ENCODE measurements at places on chromosomes 6 and 20.

DNA sequence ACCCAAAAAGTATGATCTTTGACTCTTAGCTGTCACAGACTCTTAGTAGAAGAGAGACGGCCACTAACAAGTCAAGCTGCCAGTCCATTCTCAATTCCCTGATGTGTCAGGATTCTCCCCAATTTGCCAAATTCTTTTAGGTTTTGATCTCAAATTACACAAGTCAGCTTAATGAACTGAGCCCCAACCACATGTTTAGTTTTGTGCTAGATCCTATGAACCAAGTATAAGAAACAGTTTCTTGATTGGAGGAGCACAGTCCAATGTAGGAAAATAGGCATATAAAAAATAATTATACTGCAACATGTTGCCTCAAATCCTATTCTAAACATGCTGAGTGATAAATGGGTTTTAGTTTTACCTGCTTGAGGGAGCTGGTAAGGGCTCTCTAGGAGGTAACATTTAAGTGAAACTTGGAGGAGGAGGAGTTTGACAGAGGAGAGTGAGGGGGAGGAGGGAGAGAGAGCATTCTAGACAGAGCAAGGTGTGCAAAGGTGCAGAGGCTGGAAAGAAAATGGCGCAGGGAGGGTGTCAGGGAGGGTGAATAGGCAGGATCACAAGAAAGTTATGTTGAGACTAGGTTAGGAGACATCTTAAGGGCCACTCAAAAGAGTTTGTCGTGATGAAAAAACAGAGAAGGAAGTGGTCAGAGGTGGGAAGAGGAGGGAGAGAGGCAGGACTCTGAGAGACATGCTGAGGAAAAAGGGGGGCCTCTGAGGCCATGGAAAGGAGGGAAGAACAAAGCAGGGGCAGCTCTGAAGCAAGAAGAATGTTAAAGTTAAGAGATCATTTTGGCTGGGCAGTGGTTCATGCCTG lies 22.8 kb upstream of the FAM83C start:
- DNase-seq, result no peak

- no peak for DNase-seq
These were observed 66.9 kb downstream of the PHACTR2 start for GRCh38 chr6:143744551-143745165.

- DNase-seq, result no peak
These were observed 46.7 kb downstream of the TIAM2 start for GRCh38 chr6:155041741-155042279.

DNA sequence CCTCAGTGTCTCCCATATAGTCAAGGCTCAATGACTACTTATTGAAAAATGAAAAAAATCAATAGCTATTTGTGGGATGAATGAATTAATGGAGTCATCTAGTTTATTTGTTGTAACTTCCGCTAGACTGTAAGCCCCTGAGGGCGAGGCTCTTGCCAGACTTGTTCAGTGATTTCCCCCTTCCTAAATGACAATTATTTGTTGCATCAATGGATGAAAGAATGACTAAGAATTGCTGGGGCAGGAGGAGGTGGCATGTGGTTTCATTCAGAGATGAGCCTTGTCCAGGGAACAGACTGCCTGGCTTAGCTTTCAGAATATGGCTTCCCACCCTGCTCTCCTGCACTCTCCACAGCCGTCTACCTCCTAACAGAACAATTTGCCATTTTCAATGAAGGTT lies 1.1 kb upstream of the PRELID3B start:
- peak; percentile 39 for DNase-seq

DNA sequence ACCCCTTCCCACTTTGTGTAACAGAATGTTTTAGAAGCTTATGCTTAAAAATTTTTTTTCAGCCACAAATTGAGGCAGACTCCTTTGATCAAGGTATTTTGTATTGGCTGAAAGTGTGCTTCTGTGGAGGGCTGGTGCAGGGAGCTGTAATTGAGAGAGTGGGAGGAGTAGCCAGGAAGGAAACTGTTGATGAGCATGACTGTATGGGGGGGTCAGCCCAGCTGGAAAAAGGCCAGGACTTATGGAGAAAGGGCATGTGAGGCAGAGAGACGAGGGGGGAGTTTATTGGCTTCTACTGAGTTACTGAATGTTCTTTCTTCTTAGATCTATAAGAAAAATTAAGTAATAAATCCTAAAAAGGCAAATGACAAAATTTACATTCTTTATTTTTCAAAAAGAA lies 13.4 kb downstream of the RFPL4B start:
- DNase-seq, result no peak

- no peak for DNase-seq
These were observed 188.3 kb downstream of the SASH1 start for GRCh38 chr6:148530976-148531375.

- DNase-seq, result no peak
These were observed 25.5 kb upstream of the PXDC1 start for GRCh38 chr6:3776881-3777507.

GRCh38 chr20:25222461-25223178 lies 25.3 kb upstream of the PYGB start:
- DNase-seq, result no peak

DNA sequence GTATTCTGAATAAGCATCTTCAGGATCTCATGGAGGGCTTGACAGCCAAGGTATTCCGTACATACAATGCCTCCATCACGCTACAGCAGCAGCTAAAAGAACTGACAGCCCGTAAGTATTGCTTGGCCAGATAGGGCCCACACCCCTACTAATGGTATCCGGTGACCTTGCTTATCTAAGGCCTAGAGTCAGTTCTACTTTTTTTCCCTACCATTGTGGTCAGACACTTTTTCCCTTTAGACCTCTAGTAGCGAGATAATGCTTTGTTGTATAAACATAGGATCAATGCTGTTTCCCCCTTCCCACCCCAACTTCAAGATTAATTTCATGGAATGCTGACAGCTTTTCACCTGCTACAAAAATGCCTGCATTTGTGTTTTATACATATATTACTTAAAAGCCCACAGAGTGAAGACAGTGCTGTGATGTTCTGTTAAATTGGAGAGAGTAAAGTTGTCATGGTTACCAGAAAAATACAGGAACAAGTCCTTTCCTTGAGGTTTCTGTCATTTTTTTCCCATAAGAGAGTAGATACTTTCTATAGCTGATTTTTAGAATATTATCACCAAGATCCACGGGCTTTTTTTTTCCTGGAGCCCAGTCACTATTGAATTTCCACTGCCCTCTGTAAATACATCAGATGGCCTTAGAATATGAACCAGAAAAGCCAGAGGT lies 20.9 kb upstream of the PLCG1 start:
- DNase-seq, result no peak

GRCh38 chr6:139152088-139152891 lies 17.4 kb downstream of the HECA start:
- no peak for DNase-seq

GRCh38 chr6:109678240-109678639 lies 12.8 kb downstream of the AK9 start:
- DNase-seq, result no peak

DNA sequence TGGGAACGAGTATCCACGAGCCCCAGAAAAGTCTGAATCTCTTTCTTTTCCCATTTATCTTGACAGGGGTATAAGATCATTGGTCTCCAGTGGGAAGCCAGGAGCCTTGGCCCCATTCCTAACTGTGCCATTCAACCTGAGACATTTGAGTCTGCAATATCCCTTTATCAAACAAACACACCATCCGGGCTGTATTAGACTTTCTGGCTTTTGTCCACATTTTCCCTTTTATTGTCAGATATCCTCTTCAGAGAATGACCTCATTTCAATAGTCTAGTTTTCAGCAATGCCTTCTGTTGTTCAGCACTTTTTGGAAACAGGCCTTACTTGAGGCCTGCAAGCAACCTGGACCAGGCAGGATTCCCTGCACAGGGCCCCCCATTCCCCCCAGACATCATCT lies 15.7 kb downstream of the BPIFA1 start:
- DNase-seq, result no peak

GRCh38 chr6:113505084-113505699 lies 352.0 kb upstream of the MARCKS start:
- no peak for DNase-seq

- DNase-seq, result no peak
These were observed 114.3 kb upstream of the TMEM181 start for GRCh38 chr6:158445426-158446085.

GRCh38 chr6:109019911-109020310 lies 74.7 kb downstream of the SESN1 start:
- no peak for DNase-seq

DNA sequence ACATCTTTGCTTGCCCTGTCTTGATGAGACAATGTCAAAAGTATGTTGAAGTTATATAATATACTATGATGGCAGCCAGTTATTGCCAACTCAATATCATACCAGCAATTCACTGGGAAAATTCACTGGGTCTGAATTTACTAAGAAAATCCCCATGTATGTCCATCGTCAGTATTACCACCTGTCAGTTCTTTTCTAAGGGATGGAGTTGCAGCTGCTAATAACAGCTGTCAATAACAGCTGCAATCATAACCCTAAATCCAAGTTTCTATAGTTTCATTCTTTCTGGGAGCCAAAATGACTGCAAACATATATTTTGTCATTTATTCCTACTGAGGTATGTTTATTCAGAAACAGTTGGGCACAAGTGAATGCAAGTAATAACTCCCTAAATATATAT lies 132.6 kb upstream of the RIN2 start:
- DNase-seq, result no peak

GRCh38 chr20:59648466-59649070 lies 44.2 kb downstream of the PHACTR3 start:
- no peak for DNase-seq

- DNase-seq, result no peak
These were observed 257.8 kb upstream of the KCNQ5 start for GRCh38 chr6:72363844-72364740.

DNA sequence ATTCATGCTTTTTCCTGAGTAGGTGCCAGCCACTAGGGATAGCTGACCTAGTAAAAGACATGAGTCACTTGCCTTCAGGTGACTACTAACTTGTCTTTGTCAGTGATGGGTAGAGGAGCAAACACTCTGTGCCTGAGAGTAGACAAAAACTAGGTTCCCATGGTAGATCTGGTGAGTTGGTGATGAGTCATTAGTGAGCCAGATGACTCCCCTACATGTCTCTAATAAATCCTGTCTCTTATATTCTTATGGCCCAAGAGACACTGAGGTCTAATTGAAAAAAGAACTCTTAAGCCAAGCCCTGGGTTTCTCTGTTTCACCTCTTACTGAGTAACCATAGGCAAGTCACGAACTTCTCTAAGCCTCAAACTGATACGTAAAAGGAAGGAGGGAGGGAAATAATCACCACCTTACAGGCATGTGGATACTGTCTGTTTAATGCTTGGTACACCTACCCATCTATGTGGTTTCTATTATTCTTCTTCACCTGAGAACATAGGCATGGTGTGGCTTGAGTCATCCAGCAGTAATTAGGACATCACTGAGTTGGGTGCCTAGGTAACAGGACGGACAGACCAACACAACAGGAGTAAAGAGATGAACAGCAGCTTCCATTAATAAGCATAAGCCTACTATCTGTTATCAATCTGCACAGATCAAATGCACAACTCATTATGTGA lies 20.3 kb downstream of the TTPAL start:
- DNase-seq, result no peak

DNA sequence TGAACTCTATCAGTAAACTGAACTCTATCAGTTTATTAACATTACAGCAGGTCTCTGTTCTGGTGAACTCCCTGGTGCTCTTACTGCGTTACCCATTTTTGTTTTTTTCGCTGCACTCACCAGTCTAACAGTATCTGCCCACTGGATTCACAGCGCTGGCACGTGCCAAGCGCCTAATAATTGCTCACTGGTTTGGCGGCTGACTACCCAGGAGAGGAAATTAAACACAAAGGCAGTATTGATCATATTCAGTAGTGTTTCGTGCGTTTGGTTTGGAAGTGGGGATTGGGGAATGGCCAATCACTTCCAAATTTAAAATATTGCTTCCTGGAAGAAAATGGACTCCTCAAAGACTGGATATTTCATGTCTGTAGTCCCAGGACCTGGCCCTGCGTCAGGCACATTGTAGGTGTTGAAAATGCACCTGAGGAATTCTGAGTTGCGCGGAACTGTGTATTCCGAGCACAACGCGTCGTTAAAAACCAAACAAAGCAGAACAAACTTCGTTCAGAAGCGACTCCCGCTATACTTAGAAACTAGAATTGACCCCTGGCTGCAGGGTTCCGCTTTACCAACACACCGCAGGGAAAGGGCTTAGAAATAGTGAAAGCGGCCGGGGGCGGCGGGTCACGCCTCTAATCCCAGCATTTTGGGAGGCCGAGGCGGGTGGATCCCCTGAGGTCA lies 1.1 kb upstream of the RPS12 start:
- DNase-seq, result peak; percentile 71

DNA sequence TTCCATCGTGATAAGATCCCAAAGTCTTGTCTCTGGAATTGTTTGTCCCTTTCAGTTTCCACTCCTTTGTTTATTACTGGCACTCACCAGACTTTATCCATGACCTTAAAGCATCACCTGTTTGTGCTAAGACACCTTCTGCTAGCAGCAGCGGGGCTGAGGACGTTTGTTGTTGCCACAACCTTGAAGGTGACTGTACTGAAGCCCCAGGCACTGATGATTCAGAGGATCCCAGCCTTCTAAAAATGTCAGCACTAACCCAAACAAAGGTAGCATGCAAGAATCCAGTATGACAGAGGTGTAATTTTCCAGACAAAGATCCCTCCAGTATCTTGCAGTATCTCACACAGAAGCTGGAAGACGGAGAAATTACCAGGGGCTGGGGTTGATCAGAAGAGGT lies 28.9 kb upstream of the SMIM8 start:
- no peak for DNase-seq

DNA sequence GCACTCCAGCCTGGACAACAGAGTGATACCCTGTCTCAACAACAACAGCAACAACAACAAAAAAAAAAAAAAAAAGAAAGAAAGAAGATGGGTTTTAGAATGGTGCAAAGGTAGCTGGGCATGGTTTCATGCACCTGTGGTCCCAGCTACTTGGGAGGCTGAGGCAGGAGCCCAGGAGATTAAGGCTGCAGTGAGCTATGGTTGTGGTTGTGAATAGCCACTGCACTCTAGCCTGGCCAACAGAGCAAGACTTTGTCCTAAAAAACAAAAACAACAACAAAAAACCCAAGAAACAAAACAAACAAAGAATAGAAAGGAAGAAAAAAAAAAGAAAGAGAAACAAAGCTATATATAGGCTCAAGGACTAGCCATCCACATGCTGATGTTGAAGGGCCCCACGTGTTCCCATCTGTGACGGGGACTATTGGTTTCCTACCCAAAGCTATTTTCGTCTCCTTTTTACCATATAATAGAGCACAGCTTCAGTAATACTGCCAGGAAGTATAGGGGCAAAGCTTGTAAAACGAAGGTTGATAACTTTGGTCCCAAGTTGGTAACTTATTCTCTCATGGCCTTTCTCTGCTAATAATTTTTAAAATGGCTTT lies 7.9 kb upstream of the EEF1E1 start:
- no peak for DNase-seq

Measured in stimulated activated CD8-positive, alpha-beta memory T cell treated with anti-CD3 and anti-CD28 coated beads, Interleukin-4, amount 100 ng/mL, for 48 hours (primary cell).